ENCODE measurements at places on chromosomes 12 and 14.
A peak's percentile ranks its signal among the peaks of the same experiment; 100 is the strongest.

- DNase-seq: no peak
Observed at GRCh38 chr14:96160913-96161310, 43.7 kb upstream of the BDKRB2 start.

DNA sequence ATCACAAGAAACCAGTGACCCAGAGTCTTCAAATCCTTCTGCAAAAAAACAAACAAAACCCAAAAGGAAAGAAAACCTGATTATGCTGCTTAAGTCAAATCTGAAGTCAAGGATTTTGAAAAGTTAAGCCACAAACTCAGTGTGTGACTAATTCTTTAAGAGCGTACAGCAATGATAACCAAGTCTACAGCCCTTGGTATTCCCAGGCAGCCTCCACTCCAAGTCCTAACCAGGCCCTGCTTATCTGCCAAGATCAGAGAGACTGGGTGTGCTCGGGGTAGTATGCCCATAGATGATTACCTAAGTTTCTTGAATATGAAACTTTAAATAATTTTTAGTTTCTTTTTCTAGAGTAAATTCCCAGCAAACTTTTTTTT is 13.1 kb downstream of the PGAM5 start:
- DNase-seq: peak; percentile 61

GRCh38 chr12:103742349-103742932 is 98.6 kb downstream of the NT5DC3 start:
- DNase-seq: peak; percentile 12

DNA sequence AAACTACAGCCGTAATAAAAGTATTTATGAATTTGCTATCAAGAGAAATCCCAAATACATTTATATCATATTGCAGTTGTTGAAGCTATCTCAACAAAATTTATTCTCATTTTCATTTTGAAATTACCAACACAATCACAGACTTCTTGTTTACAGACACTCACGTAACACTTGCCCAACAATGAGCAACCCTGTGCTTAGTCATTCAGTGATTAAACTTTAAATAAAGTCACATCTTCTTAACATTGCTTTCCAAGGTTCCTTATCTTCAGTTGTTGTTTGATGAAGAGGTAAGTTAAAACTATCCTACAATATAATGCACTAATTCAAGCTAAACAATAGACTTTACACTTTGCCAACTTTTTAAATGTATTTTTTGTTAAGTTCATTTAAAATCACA is 601.8 kb downstream of the SLC16A7 start:
- DNase-seq: peak; percentile 19

- peak; percentile 80 for DNase-seq
Observed at GRCh38 chr12:131074221-131075083, 120.7 kb downstream of the ADGRD1 start.

DNA sequence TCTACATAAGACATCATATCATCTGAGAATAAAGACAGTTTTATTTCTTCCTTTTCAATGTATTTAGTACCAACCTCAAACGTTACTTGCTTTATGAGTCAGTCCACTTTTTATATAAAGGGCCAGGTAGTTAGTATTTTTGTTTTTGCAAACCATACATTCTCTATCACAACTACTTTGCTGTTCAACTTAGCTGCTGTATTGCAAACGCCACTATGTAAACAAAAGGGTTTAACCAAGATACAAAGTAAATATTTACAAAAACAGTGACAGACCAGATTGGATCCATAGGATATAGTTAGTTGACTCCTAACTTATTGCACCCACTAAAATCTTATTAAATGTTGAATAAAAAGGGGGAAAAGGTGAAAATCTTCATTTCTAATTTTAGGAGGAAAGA is 87.7 kb upstream of the FOXG1 start:
- no peak for DNase-seq

GRCh38 chr14:64826845-64827244 is 52.9 kb downstream of the SPTB start:
- DNase-seq: peak; percentile 16

DNA sequence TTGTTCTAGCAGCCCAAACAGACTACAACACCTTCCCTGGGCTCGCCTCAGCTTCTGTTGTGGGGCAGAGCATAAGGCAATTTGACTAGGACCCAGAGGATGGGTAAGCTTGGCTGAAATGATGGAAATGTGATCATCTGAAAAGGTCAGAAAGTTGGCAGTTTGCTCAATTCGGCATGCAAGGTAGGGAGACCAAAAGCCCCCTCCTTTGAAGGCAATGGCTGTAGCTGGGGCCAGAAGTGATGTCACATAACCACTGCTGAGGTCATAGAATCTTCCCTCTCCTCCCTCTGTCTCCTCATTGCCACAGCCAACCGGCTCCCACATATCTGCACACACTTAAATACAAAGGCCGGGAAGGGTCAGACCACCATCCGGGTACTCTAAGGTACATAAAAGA is at the start of gene TPPP2:
TPPP2 (plus strand) TSS at position 301 of the 400 bp plus-strand sequence. CDS start 365 bp downstream, outside the sequence.
- no peak for DNase-seq

DNA sequence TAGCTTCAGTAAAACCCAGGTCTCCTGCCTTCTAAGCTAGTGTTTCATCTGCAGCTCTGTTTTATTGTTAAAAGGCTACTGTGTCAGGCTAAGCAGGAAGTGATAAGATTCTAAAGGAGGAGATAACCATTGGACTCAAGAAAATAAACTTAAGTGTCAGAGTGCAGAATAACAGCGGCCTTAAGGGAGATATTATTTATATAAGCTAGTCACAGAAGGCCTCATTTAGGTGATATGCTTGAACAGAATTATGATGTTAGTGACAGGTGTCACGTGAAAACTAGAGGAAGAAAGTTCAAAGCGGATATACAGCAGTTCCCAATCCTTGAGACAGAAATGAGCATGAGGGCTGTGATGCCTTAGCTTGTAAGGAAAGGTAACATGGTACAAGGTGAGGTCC is 373.4 kb downstream of the FOXG1 start:
- no peak for DNase-seq

GRCh38 chr12:66149702-66150398 is 19.3 kb upstream of the LLPH start:
- DNase-seq: no peak

DNA sequence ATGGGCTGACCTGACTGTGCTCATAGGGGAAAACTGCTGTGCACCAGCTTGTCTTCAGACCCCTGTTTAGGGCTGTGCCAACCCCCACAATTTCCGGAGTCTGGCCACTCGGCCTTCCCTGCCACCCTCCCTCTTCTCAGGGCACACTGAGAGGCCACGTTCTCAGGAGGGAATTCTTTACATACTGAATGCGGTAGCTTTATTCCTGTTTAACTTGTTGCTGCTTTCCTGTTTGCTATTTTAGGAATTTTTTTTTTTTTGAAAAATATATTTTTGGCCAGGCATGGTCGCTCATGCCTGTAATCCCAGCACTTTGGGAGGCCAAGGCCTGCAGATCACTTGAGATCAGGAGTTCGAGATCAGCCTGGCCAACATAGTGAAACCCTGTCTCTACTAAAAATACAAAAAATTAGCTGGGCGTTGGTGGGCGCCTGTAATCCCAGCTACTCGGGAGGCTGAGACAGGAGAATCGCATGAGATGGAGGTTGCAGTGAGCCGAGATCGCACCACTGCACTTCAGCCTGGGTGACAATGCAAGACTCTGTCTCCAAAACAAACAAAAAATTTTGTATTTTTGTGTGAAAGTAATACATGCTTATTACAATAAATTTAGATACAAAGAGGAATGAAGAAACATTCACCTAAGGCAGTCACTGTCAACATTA is 39.5 kb downstream of the TPCN1 start:
- no peak for DNase-seq

Measured in GM03348 (cell line).